Fibroblast of the conjunctiva (primary cell): ENCODE measurements at places on chromosomes 1 and 21.

- DNase-seq, result no peak
Observed at GRCh38 chr1:2170211-2170610, 24.4 kb downstream of the FAAP20 start.

GRCh38 chr1:232554409-232554808 is 75.5 kb downstream of the SIPA1L2 start:
- no peak for DNase-seq

DNA sequence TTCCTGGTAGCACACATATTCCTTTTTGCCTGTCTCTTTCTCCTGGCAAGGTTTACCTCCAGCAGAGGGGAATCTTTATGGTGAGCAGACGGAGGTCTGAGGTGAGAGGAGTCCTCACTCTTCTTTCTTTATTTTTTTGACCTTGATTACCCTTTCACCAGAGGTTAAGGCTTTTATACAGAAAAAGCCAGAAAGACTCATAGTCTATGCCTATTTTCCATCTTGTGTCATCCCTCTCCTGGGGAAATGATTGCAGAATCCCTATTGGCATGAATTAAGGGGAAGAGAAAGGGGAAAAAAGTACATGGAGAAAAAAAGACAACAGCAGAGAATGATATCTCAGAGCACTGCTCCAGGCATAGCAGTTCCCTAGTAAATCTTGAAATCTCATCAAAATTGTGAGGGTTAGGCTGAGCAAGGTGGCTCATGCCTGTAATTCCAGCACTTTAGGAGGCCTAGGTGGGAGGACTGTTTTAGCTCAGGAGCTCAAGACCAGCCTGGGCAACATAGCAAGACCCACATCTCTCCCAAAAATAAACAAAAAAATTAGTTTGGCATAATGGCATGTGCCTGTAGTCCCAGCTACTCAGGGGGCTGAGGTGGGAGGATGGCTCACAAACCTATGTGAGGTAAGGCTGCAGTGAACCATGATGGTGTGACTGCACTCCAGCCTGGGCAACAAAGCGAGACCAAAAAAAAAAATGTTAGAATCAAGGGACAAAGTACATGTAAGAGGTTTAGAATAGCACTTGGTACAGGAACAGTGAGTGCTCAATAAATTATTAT is 1.2 kb upstream of the XPR1 start:
- no peak for DNase-seq

DNA sequence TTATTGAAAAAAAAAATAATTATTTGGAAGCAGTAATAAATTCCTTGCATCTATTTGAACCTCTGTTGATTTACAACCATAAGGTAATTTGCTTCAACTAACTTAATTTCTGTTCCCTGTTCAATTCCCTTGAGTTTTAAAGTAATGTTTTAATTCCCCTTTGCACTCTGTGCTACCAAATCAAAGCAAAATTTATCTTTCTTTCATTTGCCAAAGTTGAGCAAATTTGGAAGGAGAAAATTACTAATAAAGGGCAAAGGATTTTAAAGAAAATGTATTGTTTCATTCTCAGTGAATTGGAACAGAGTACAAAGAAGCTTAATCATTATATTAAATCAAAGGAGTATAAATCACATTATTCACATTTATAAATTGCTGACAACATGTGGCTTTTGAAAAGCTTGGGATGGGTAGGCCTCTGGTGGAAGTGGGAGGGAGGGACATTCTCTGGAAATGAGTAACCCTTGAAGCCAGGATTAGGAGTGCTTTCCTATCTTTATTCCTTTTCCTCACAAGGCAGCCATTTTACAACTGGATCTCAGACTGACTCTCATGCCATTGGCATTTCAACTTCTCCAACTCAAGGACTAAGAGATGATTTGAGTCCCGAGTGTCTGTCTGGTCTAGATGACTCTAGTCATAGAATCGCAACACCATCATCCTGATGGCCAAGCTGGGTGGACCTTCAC is 331.6 kb upstream of the DUSP10 start:
- DNase-seq, result no peak

DNA sequence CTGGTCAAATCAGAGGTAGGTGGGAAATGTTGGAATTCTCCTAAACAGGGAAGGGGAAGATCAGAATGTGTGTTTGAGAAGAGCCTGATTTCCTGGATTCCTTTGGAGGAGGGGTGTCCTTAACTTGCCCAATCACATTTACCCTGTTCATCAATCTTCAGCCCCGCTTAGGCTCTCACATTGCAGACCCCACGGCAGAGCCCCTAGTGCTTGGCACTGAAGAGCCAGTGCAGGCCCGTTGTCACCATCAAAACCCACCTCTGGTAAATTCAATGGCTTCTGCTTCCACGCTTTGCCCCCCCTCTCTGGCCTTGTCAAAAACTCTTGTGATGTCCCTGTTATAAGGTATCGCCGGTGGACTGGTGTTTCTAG is 2.3 kb downstream of the AGPAT3 start:
- DNase-seq, result no peak

DNA sequence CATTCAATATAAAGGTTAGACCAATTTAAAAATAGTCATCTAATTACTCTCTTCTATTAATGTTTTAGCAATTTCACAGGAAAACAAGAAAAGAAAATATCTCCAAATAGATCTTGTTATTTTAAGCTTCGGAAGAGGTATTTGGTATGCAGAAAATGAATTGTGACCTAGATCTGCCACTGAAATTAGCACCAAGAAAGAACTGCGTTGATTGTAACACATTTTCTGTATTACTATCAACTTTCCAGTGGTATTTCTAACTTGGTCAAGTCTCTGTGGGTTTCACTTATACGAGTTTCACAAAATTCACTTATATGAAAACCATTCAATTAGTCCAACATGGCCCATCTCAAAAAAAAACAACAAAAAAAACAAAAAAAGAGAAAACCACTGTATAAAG is 11.8 kb downstream of the RSBN1 start:
- no peak for DNase-seq

- DNase-seq, result no peak
Observed at GRCh38 chr1:244068567-244068966, 17.5 kb downstream of the ZBTB18 start.

- DNase-seq, result no peak
Observed at GRCh38 chr1:65177457-65177856, 29.5 kb downstream of the AK4 start.

- no peak for DNase-seq
Observed at GRCh38 chr1:22350924-22351767, 100.5 kb upstream of the ZBTB40 start.

DNA sequence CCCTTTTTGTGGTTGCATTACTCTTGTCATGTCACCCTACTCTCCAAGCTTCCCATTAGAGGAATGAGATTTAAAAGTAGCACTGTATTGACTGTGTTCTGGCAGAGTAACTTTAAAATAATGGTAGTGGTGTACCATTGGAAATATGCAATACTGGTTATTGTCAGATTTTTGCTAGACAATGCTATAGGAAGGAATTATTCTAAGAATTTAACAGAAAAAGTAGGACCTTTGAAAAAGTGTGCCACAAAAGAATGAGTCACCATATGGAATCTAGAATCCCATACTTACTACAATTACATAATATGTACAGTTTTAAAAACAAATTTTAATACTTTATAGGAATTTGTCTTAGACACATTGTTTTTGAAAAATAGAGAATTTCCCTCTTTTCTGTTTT is 13.8 kb downstream of the MIER1 start:
- DNase-seq, result no peak

GRCh38 chr1:14866911-14867612 is 268.6 kb downstream of the KAZN start:
- no peak for DNase-seq

- no peak for DNase-seq
Observed at GRCh38 chr1:202158810-202159533, 1.4 kb downstream of the PTPN7 start.

GRCh38 chr1:219050086-219050821 is 123.4 kb upstream of the LYPLAL1 start:
- no peak for DNase-seq

DNA sequence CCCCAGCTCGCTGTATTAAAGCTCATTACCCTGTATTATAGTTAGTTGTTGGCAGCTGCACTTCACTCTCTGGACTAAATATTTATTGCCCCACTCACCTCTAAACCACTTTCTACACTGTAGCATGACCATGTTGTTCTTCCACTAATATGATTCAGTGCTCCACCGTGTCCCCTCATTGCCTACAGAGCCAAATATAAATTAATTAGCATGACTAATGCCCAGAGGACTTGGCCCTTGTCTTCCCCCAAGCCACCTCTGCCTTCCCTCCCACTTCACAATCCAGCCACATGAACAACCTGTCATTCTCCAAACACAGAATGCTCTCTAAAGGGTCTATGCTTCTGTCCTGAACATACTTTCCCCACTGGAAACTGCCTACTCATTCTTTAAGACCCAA is 276.5 kb downstream of the PLPP3 start:
- no peak for DNase-seq

DNA sequence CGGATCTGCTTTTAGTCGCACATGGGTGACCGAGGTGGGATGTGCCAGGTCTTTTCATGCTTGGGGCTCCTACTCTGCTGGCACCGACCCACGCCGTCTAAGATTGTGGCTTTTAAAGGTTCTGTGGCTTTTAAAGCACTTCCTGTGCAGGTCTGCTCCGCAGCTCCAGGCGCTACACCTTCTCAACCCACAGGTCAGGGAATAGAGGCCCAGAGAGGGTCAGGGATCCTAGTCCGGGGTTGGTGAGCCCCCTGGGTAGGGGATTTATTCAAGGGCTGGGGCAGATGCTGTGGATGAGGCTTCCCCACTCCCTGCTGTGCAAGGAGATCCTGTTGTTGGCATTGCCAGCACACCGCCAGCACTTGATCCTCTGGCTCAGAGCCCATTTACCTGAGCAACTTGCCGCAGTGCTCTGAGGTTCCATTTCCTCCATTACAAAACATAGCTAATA is 212.8 kb upstream of the RAB4A start:
- DNase-seq, result no peak

- no peak for DNase-seq
Observed at GRCh38 chr21:20902511-20902910, 95.7 kb upstream of the NCAM2 start.

DNA sequence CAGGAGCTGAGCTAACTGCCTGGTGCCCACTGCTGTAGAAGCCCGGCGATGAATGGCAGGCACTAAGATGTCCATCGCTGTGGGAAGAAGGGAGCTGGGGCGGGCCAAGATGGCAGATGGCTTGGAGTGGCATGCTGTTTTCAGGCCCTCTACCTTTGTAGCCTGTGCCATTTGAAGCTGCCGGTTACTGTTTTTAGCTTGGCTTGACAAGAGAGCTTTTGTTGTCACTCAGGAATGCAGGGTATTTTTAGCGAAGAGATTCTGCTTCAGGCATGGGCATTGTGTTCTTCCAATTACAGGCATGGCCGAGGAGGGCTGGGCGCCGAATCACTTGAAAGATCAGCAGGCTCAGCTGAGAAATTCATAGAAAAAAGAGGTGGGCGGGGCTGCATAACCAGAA is 348.7 kb downstream of the RPS6KC1 start:
- DNase-seq, result no peak

DNA sequence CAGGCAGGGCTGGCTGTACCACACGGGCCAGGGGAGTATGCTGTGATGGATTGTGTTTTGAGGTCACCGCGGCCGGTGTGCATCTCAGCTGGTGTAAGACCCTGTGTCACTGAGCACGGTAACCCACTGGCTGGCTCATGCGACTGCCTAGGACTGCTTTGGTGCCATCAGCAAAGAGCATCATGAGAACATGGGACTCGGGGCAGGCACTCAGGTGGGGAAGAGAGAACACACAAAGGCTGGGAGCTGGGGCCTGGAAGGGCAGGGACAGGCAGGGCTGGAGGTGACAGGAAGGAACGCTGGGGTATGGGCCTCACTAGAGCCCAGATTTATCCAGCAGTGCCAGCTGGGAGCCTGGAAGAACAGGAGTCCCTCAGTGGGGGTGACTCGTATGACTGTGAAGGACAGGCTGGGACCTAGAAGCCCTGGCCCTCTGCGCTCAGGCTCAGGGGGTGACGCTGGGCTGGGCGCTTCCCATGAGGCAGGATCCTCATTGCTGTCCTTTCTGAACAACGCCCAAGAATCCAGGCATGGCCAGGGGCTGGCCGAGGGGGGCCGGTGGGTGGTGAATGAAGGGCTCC is 210.4 kb upstream of the VAMP3 start:
- DNase-seq, result no peak

DNA sequence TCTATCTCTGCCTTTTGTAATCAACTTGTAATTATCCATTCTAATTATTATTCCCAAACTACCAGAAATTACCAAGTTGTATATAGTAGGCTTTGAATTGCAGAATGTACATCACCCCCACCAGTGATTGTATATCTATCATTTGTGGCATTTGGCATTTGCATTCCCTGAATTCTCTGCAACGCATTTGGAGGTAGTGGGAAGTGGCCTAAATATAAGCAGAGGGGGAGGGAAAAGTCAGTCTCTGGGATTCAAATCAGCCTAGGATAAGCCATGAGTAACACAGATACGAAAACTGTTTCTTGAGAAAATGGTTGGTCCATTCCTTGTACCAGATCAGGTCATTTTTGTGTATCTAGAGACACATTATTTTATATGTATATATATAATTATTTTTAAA is 20.7 kb downstream of the DDX20 start:
- DNase-seq, result no peak

DNA sequence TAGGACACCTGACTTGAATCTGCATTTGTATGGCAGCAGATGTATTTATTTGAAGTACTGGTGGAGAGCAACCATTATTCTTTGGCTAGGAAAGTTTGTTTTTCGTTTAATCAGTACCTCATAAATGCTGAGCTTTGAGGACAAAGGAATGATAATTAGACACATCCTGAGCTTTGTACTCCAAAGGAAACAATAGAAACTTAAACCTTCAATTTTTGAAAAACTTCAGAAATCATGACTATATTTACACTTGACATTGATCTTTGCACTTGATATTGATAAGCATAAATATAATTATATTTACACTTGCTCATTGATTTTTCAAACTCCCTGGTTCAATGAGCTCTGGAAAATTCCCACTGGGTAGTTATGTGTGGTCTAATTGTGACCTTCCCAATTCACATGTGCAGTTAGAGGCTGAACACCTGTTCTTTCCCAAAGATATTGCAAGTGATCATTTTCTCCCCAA is 10.7 kb downstream of the PATJ start:
- no peak for DNase-seq

GRCh38 chr1:151832318-151832980 is 847 bp upstream of the RORC start:
- peak; percentile 27 for DNase-seq

- no peak for DNase-seq
Observed at GRCh38 chr1:54272134-54272533, 72.2 kb downstream of the MRPL37 start.

- no peak for DNase-seq
Observed at GRCh38 chr1:208747979-208748378, 503.8 kb upstream of the PLXNA2 start.

- no peak for DNase-seq
Observed at GRCh38 chr1:246106342-246106763, 400.7 kb downstream of the SMYD3 start.

DNA sequence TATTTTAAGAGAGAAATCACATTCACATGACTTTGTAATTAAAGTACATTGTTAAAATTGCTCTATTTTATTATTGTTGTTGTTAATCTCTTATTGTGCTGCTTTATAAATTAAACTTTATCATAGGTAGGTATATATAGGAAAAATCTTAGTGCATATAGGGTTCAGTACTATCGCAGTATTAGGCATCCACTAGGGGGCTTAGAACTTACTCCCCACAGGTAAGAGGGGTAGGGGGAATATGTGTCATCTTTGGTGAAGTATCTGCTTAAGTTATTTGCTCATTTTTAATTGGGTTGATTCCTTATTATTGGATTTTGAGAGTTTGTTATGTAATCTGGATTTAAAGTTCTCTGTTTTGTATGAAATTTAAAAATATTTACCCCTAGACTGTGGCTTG is 385.2 kb downstream of the DUSP10 start:
- no peak for DNase-seq
